T-helper 2 cell treated with Interferon-gamma antibody and Interleukin-4, amounts not matched to agents 5 μg/mL and 100 μg/mL, for 36 hours (primary cell): ENCODE measurements at places on chromosomes 2 and 18.

GRCh38 chr2:109421642-109422041 is 192.1 kb downstream of the SEPTIN10 start:
- no peaks in the 10 kb centered on the region for H3K4me1 ChIP-seq
- no peak overlapping the region for H3K4me3 ChIP-seq
- H3K27ac ChIP-seq: no peak overlapping the region

- no peak overlapping the region for H3K4me3 ChIP-seq
- H3K27me3 ChIP-seq: peaks cover 4% of the 10 kb centered on the region
- no peaks in the 10 kb centered on the region for H3K36me3 ChIP-seq
- DNase-seq: no peak
Measured at GRCh38 chr2:206692971-206693370, 25.2 kb downstream of the DYTN start.

DNA sequence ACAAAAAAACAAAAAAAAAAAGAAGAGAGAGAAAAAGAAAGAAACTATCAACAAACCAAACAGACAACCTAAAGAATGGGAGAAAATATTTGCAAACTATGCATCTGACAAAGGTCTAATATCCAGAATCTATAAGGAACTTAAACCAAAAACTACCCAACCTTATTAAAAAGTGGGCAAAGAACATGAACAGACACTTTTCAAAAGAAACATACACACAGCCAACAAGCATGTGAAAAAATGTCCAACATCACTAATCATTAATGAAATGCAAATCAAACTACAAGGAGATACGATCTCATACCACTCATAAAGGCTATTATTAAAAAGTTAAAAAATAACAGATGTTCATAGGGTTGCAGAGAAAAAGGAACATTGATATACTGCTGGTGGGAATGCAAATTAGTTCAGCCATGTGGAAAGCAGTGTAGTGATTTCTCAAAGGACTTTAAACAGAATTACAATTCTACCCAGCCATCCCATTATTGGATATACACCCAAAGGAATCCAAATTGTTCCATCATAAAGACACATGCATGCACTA is 7.2 kb upstream of the POLE4 start:
- H3K36me3 ChIP-seq: peaks cover 24% of the 10 kb centered on the region
- no peak overlapping the region for H3K4me3 ChIP-seq
- peaks cover 2% of the 10 kb centered on the region for H3K27me3 ChIP-seq
- H3K27ac ChIP-seq: no peak overlapping the region
- peaks cover 26% of the 10 kb centered on the region for H3K4me1 ChIP-seq

DNA sequence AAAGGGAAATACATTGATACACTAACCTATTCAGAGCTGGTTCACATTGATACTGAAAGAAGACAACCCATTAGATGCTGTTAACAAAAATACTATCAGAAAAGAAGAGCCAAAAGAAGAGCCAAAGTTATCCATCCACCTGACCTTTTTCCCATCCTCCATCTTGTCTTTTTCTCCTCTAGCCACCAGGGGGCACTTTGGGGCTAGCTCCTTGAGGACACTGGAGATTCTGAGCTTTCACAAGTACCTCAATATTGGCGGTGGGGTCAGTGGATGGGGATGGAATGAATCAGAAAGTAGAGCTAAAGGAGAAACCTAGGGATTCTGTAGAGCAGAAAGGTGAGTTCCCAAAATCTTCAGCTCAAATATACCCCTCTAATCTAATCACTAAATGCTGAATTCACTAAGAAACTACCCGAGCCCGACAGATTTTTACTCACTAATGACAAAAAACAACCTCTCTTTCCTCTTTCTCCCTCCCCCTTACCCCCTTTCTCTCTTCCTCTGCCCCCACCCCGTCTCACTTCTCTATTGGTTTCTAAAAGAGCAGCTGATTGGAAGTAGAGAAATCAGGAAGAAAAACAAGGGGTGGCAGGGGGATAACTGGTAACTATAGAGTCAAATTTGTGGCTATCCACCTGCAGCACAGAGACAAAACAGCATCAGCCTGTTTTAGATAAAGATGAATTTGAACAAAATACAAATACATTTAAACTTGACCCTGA is 203.3 kb downstream of the TCF4 start:
- no peaks in the 10 kb centered on the region for H3K36me3 ChIP-seq
- H3K4me3 ChIP-seq: no peak overlapping the region
- no peaks in the 10 kb centered on the region for H3K4me1 ChIP-seq
- H3K27ac ChIP-seq: no peak overlapping the region
